AG09309 (cell line): ENCODE measurements at places on chromosomes 12 and 14.

DNA sequence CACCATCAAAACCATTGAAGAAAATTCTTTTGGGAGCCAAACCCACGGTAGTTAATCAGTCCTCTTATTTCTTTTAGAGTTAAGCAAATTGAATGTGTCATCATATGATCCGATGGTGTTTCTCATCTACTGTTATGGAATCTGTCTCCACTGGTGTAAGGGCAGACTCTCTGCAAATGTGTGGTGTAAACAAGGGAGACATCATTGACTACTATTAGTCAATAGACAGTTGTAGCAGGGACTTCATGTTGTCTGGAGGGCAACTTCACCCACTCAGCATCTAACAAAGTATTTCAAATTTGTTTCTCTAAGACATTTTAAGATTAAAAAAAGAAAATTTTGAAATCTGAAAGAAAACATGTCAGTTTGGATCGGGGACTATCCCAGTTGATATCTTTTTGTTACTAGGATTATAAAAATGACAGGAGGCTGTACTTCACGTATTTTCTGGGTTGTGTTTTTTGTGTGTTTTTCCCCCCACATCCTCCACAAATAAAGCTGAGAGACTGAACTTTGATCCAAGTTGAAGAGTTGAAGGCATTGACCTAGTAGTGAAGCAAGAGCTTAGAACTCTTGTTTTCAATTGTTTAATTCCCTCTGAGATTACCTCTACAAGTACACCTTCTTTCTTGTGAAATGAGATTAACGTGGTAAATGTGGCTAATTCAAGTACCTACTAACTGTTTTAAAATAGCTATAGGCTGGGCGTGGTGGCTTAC lies 4.0 kb downstream of the GOLGA5 start:
- no peak for DNase-seq

GRCh38 chr14:99517643-99518381 lies 36.6 kb downstream of the CCNK start:
- DNase-seq, result no peak

DNA sequence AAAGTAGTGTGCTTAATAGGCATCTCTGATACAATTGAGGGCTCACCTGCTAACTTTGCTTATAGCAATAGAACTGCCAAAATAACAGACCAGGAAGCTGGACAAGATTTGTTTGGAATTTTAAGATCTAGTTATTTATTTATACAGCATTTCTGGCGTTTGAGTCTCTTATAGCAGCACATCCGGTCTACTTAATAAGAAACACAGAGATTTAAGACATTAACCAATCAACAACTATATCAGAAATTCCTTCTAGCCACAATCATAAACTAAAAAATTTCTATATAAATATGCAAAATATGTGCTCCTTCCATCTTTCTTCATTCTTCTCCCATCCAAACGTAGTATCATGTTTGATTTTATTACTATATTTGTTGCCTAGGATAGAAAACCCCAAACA lies 2.6 kb downstream of the RTN1 start:
- no peak for DNase-seq

- no peak for DNase-seq
Observed at GRCh38 chr14:49865431-49865859, 12.9 kb upstream of the NEMF start.

DNA sequence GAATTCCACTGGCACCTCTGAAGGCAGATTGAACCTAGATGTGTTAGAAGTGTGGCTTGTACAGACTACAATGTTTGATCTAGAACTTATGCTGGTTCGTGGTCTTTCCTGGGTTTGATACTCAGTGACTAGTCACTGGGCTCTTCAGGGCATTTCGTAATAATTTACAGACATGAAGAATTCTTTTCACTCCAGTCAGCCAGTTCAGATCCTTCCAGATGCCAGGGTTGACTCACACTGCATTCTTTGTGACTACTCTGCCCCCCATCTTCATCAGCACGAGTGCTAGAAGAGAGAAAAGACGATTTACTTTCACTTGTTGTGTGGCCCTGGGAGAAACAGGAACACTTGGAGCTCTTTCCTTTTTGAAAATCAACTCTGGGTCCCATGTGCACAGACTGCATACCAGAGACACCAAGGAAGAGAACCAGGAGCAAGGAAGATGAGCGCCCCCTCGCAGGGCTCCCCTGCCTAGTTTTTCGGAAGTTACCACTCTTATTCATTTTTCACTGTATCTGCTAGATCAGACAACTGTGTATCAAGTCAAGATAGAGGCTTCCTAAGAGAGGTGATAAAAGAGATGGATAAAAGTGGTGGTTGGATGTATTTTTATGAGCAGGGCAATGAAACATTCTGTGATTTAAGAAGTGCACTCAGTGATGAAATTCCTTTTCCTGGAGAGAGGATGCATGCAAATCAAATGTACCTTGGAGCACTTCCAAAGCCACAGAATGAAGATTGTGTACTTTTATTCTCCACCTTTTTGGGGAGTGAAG lies 33.5 kb upstream of the EVL start:
- DNase-seq, result peak; percentile 96

GRCh38 chr14:101834800-101835547 lies 73.5 kb downstream of the PPP2R5C start:
- DNase-seq, result no peak

- DNase-seq, result no peak
Observed at GRCh38 chr12:113445544-113446171, 23.5 kb downstream of the SDSL start.

GRCh38 chr12:109740694-109741245 lies 27.1 kb downstream of the FAM222A start:
- DNase-seq, result no peak

DNA sequence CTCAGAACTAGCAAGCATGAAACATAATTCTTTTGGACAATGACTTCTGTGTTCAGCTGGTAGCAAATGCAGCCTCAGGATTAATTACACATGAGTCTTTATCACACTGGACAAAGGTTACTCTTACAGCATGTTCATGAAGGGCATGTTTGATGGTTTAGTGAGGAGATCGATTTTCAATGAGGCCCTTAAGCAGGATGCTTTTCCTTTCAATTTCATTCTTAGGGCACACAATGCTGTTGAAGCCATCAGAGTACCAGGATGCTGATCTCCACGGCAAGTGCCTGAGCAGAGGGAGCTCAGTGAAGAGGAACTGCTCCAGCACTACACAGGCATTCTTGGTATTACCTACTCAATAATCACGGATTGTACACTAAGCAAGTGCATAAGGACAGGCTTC lies 542.0 kb downstream of the SNAPC1 start:
- DNase-seq, result no peak

DNA sequence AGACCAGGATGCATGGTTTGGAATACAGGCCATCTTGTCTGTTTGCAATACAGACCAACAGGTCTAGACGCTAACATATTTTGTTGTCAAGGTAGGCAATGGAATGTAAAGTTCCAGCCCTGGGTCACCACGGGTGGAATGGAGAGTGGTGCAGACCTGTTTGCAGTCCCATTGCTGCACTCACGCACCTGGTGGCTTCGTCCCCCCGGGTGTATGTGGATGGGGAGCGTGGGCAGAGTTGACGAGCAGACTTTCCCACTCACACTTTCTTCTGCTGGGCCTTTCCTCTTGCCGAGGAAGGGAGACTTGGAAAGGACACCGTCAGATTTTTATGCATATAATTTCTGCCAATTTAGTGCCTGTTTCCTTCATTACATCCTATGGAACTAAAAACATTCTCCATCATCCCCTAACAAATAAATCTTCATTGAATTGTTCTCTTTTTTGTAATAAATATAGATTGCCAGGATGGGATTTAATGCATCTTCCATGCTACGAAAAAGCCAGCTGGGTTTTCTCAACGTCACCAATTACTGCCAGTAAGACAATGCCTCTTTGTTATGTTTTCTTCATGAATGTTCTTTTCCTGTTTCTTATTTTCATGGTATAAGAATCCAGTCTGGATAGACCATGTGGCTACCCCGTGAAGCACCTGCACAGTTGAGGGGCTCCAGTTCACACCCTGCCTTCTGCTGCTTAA lies 15.2 kb downstream of the DCAF4 start:
- DNase-seq, result no peak

DNA sequence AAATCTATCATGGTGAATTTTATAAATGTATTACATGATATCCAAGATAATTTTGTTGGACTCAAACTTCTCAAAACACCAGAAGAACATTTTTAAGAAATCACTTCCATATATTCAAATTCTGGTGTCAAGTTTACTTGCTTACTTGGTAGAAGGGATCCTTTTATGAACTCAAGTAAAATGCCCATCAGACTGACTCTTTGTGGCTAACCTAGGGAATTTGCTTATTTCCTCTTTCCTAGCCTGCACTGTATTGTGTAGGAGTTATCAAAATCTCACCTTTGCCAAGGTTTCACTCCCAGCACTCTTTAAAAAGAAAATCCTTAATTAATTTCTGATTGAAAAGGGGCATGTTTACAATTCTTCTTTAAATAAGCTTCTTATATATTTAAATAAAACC lies 196.5 kb downstream of the DUSP6 start:
- DNase-seq, result no peak

DNA sequence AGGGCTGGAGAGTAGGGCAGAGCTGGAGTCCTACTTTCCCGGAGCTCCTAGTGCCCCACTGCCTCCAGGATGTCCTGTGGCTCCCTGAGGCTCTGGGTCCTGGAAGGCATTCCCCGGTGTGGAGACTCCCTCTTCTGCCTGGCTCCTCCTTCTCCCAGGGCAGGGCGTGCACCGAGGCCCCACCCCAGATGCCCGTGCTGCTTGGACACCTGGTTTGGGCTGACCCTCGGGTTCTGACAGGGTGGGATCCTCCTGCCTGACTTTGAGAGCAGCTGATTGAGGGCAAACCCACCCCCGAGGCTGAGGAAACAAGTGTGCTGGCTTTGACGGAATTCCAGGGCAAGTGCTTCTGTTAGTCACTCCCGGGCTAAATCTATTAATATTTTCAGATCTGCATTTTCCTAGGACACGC lies 15.4 kb downstream of the TEAD4 start:
- no peak for DNase-seq

- no peak for DNase-seq
Observed at GRCh38 chr14:59182641-59183040, 5.8 kb upstream of the DAAM1 start.

DNA sequence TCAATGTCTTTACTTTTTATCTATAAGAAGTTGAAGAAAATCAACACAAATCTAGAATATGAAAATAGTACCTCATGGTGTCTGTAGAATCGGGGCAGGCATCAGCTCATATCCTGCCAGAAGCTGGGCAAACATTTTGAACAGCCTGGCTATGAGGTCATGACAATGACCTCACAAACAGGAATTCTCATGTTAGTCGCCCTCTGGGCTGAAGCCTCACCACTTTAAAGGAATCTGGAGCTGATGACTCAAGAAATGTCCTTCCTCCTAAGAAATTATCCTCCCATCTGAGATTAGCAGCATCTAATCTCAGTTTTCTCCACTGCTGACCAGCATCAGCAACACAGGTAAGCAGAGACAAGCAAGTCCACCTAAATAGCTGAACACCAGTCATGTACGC lies 27.1 kb downstream of the CLIP1 start:
- DNase-seq, result peak; percentile 31

GRCh38 chr12:46472893-46473633 lies 100.5 kb upstream of the SLC38A2 start:
- no peak for DNase-seq

DNA sequence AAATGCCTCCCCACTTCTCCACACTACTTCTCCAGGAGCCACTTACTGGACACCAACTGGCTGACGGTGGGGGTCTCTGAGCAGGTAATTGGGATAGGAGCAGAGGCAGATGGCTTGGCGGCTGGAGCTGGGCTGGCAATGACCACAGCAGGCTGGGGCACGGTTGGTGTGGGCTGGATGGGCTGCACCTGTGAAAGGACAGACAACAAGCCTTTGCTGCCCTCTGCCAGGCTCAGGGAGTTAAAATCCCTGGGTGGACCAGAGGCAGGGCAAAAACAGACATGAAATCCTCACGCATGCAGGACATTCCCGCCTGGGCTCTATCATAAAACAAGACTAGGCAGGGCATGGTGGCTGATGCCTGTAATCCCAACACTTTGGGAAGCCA lies 19.3 kb upstream of the TFCP2 start:
- DNase-seq, result no peak

DNA sequence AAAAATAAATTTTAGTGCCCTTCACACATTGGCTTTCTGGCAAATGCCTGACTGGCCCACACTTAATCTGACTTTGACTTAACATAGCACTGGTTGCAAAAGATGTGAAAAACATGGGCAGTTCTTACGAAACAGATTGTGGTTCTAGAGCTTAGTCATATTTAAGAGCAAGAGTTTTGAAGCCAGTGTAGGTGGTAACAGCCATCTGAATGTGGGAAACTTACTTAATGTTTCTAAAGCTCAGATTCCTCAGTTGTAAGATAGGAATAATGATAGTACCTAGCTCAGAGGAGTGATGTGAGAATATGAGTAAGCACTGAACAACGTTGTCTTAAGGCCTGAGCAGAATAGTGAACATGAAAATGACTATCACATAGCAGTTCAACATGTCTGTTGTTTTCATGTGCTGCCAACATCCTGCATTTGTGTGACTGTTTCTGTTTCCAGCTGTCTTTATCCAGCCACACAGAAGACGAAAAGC lies 262.7 kb downstream of the SYT1 start:
- DNase-seq, result peak; percentile 96

DNA sequence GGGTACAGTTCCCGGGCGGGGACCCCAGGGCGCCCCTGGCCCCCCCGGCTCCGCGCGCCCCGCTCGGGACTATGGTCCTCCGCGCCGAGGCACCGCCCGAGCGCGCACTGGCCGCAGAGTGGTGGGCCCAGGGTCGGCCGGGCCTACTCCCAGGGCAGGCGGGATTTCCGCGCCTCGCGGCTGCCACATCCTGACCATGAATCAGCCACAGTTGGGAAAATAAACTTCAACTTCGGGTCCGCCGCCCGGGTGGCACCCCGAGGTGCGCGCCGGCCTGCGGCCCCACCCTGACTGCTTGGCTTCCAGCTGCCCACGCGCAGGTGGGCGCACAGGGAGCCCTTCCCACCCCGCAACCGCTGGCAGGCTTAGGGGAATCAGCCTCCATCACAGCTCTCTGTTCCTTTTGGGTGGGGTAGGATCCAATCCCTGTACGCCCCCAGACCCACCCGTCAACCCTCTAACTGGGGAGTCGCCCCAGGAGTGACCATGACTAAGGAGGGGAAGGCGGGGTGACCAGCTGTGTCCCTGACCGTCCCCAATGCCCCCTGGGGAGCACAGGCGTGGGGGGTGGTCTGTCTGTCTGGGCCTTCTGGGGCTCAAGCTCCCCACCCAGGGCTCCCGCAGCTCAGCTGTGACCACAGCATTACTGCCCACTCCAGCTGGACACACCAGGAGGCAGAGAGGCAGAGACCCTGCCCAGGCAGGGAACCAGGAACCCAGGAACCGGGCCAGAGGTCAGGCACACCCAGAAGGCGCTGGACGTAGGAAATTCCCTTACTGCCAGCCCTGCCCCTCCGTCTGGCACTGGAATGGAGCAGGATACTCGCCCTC lies 678 bp downstream of the INF2 start:
- DNase-seq, result no peak
